ENCODE measurements at places on chromosomes 6 and 20.

DNA sequence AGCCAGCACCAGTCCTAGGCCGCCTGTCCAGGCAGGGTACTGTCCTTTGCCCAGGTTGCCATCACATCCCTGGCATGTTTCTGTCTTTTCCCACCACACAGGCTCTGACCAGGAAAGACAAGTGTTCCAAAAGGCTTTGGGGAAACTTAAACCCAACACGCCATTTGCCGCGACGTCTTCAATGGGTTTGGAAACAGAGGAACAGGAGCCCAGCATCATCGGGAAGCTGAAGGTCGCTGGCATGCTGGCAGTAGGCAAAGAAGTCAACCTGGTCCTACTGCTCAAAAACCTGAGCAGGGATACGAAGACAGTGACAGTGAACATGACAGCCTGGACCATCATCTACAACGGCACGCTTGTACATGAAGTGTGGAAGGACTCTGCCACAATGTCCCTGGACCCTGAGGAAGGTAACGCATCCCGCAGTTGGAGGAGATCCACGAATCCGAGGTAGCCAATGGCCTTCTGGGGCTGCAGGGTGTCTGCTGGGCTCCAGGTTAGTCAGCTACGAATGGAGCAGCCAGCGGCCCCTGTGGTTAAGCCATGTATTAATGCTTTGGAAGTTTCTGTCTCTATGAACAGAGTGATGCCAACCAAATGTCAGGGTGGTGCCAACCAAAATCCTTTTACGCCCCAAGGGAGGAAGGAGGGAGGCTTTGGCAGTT, 36.2 kb downstream of the TGM3 start:
- DNase-seq: no peak

DNA sequence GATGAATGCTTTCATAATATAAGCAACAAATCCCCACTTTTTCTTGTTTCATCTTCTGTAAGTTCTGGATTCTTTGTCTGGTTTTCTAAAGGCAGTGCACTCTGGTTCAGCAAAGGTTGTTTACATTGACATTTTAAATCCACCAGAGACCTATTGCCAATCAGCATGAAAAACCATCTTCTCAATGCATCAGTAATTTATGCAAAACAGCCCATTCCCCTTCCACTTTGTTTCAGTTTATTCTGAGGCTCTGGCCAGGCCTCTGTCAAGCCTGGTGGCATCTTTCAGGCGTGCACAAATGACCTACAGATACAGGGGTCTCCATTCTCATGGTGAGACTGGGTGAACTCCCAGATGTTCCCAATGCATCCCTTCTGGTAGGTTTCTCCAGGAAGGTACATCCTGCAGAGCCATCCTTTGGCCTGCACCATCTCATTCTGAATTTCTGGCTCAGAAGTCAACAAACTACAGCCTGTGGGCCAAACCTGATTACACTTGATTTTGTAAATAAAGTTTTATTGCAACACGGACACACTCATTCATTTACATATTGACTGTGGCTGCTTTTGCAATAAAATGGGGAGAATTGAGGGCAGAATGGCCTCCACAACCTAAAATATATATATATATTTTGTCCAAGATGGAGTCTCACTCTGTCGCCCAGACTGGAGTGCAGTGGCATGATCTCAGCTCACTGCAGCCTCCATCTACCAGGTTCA, 405.4 kb downstream of the PREX1 start:
- no peak for DNase-seq

DNA sequence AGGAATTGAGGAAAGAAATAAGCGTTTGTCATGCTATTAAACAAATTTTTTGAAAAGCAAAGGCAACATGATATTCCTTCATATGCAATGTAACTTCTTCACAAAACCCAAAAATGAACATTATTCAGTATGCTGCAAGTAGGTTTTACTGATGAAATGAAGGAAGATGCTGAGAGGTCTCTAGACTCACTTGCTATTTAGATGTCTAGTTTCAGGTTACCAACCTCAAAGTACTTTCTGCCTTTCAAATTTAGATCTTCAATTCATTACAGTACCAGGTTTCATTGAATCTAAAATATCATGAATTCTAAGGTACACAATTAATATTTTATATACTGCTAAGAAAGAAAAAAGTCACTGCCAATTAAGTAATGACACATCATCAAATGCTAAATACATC, 39.9 kb downstream of the MYO6 start:
- DNase-seq: no peak

GRCh38 chr6:35381132-35381531, 38.8 kb downstream of the PPARD start:
- no peak for DNase-seq

DNA sequence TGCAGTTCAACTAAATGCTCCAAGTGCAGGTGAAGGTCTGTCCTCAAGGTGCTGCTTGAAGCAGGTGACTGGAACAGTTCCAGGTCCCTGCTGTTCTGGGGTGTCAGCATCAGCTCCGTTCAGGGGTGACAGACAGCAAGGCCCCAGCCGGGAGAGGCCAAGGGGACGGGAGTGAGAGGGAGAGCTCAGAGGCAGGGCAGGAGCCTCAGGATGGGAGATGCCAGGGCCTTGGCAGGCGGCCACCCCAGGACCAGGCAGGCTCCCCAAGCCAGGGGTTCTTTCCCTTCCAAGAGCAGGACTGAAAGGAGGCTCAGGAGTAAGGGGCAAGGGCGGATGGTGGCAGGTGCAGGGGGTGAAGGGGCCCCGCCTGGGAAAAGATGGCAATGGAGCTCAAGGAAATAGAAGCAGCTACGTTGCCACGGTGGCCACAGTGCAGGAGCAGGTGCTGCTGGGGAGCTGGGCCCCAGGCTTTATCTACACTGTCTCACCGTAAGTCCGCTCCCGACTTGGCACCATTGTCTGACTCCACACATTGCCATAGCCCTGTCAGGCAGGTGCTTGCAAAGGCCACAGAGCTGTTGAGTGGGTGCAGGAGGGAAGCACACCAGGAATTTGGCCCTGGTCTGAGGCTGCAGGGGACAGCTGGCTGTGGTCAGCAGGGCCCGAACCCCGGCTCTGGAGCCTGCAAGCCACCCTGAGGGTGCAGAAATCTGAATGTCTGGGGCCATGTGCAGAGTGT, 43.1 kb downstream of the ERMARD start:
- DNase-seq: no peak

Data from activated T-cell treated with anti-CD3 and anti-CD28 coated beads for 1 hour (primary cell).